GM12878 (cell line): ENCODE measurements at places on chromosomes 1 and 21. TPM values are rescaled to one million over a fixed set of nuclear protein-coding genes. Genes with fewer than 3 reads are reported as not detected.

LCA5L gene
- 0.19 TPM in 1 of 2 replicates, not detected in the other for total RNA-seq

DNA sequence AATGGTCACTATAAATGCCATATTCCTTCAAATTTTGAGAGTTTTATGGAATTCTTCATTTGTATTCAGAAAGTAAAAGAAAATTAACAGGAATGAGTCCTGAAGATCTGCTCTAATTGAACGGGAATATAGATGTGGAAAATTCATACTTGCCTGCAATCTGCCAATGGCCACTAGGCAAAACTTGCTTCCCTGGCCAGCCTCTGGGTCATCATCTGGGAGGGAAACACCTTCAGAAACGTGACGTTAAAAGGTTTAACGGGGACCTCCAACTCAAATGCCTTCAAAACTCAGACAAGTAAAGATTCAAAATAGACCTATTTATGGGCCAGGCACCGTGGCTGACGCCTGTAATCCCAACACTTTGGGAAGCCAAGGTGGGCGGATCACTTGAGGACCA lies 21.7 kb upstream of the CTSK start:
- no peaks in the 10 kb centered on the region for H3K4me1 ChIP-seq
- H3K4me3 ChIP-seq, result no peak overlapping the region
- no peaks in the 10 kb centered on the region for H3K27me3 ChIP-seq
- no peak for DNase-seq
- no peak overlapping the region for H3K27ac ChIP-seq

AGTRAP gene
- total RNA-seq, result 10.0 and 12.7 TPM in 2 replicates

- no peak overlapping the region for H3K4me3 ChIP-seq
- H3K36me3 ChIP-seq, result peaks cover 4% of the 10 kb centered on the region
- DNase-seq, result no peak
- H3K4me1 ChIP-seq, result no peaks in the 10 kb centered on the region
These were observed 8.5 kb downstream of the TMEM9 start for GRCh38 chr1:201145816-201146215.

SMCP gene
- not detected in 2 replicates for total RNA-seq

- H3K27ac ChIP-seq, result no peak overlapping the region
- H3K4me1 ChIP-seq, result no peaks in the 10 kb centered on the region
- H3K27me3 ChIP-seq, result no peaks in the 10 kb centered on the region
- H3K4me3 ChIP-seq, result no peak overlapping the region
These were observed 122.9 kb upstream of the KRTAP19-8 start for GRCh38 chr21:31161157-31161556.

DNA sequence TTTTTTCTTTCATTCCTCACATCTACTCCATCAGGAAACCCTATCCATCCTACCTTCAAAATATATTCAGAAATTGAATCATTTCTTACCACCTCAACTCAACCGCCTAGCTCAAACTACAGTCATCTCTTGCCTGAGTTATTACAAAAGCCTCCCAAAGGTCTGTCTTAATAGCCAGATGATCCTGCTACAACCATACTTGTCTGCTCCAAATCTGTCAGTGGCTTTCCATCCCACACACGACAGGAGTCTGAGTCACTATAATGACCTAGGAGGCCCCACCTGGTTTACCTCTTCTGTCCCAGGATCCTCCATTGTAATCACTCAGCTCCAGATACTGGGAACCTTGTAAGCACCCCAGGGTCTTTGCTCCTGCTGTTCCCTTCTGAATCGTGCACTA lies 37.1 kb upstream of the IL12RB2 start:
- no peak overlapping the region for H3K4me3 ChIP-seq
- H3K4me1 ChIP-seq, result no peaks in the 10 kb centered on the region
- no peaks in the 10 kb centered on the region for H3K27me3 ChIP-seq
- H3K27ac ChIP-seq, result no peak overlapping the region
- no peaks in the 10 kb centered on the region for H3K36me3 ChIP-seq

DNA sequence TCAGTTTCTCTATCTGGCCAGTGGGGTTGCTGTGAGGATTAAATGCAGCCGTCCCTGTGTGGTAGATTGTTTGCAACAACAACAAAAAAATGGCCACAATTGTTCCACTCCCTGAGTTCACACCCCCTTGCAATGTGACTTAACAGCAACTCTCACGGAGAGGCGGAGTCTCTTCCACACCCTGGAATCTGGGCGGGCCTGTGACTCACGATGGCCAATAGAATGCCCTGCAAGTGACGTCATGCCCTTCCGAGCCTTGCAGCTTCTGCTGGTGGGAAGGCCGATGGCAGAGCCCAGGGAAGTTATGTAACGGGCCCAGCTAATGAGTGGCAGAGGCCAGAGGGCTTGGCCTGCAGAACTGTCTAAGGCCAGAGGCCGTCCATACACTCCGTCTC lies 87.9 kb downstream of the RIPK4 start:
- H3K4me3 ChIP-seq, result no peak overlapping the region
- no peaks in the 10 kb centered on the region for H3K27me3 ChIP-seq
- no peaks in the 10 kb centered on the region for H3K36me3 ChIP-seq
- no peaks in the 10 kb centered on the region for H3K4me1 ChIP-seq

MOB3C gene
- 9.9 and 11.4 TPM in 2 replicates for total RNA-seq

SPRR4 gene
- total RNA-seq, result not detected in 2 replicates

LDLRAD1 gene
- not detected in 2 replicates for total RNA-seq

- H3K27ac ChIP-seq, result no peak overlapping the region
- DNase-seq, result no peak
- H3K36me3 ChIP-seq, result no peaks in the 10 kb centered on the region
- H3K27me3 ChIP-seq, result no peaks in the 10 kb centered on the region
- no peak overlapping the region for H3K4me3 ChIP-seq
- no peaks in the 10 kb centered on the region for H3K4me1 ChIP-seq
These were observed 17.6 kb upstream of the GBP2 start for GRCh38 chr1:89143484-89143883.

TMIGD3 gene
- 0.13 TPM in 1 of 2 replicates, not detected in the other for total RNA-seq

DNA sequence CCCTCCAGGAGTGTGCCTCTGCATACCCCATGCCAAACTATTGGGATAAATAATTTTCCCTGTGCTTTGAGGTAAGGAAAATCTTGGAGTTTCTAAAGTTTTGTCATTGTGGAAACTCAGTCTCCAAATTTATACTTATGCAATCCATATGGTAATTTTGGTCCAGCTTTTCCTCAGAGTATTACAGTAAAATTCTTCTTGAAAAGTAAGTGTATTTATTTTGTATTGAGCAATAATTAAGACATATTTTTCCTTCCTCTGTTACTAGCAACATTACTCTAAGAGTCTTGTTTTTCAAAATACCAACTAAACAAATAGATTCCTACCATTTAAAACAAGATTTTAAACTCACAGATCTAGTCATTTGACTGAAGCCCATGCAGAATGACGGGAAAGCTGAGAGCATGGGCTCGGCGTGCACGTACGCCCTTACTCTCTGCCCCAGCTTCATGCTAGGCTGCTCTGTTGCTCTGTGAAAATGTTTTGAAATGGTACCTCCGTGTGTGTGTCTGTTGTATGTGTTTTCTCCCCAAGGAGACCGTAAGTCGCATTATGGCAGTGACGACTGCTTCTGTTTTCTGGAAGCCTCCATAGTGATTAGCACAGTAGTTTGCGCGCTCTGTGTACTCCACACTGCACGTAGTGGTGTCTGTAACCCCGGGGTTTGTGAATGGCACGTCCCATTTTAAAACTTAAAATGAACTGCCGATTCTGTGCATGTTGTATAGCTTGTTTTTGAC lies 165.3 kb downstream of the SDCCAG8 start:
- no peaks in the 10 kb centered on the region for H3K27me3 ChIP-seq
- DNase-seq, result no peak
- H3K36me3 ChIP-seq, result no peaks in the 10 kb centered on the region; the same call in 1 of the 2 replicates

DNA sequence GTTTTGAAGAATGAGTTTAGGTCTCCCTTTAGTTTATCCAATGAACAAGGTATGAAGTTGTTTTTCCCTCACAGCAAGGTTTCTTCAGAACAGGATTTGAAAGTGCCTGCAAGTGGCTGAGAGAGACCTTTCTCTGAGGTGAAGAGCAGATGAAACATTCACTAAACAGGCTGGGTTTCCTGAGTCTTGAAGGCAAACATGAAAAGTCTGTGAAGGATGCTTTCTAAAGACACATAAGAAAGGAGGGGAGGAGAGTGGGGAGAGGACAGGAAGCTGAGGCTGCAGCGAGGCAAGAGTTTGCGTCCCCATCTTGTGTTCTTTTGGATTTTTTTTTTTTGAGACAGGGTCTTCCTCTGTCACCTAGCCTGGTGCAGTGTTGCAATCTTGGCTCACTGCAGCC lies 95.7 kb upstream of the SIM2 start:
- no peaks in the 10 kb centered on the region for H3K4me1 ChIP-seq
- H3K27ac ChIP-seq, result no peak overlapping the region
- no peaks in the 10 kb centered on the region for H3K36me3 ChIP-seq
- DNase-seq, result no peak

USH2A gene
- total RNA-seq, result not detected in 2 replicates

GRCh38 chr1:169872906-169873305 lies 20.8 kb downstream of the SCYL3 start:
- H3K27ac ChIP-seq, result no peak overlapping the region
- peaks cover 17% of the 10 kb centered on the region for H3K36me3 ChIP-seq
- H3K27me3 ChIP-seq, result no peaks in the 10 kb centered on the region
- no peaks in the 10 kb centered on the region for H3K4me1 ChIP-seq
- no peak overlapping the region for H3K4me3 ChIP-seq

CELA3B gene
- total RNA-seq, result 4.1 and 6.4 TPM in 2 replicates

DNA sequence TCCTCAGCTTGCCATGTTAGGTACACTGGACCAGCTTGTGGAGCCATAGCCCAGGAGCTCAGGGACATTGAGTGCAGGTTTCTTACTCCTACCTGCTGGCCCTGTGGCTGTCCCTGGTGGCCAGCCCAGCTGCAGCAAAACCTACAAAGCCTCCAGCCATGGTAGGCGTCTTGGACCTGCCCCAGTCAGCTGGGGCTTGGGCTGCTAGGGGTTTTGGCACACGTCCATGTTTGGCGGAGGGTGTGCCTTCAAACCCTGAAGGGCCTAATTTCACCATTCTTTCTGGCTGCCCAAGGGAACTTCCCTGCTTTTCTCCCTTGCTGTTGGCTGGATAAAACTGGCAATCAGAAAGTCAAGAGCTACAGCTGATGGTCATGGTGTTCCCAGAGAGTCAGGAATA lies 25.4 kb downstream of the HMGCS2 start:
- no peak overlapping the region for H3K4me3 ChIP-seq
- no peaks in the 10 kb centered on the region for H3K36me3 ChIP-seq
- DNase-seq, result no peak
- H3K4me1 ChIP-seq, result no peaks in the 10 kb centered on the region

- DNase-seq, result no peak
- H3K27me3 ChIP-seq, result no peaks in the 10 kb centered on the region
- no peak overlapping the region for H3K4me3 ChIP-seq
- no peaks in the 10 kb centered on the region for H3K36me3 ChIP-seq
- no peak overlapping the region for H3K27ac ChIP-seq
- peaks cover 12% of the 10 kb centered on the region for H3K4me1 ChIP-seq
These were observed 241.4 kb downstream of the TOMM20 start for GRCh38 chr1:234887016-234887900.

DNA sequence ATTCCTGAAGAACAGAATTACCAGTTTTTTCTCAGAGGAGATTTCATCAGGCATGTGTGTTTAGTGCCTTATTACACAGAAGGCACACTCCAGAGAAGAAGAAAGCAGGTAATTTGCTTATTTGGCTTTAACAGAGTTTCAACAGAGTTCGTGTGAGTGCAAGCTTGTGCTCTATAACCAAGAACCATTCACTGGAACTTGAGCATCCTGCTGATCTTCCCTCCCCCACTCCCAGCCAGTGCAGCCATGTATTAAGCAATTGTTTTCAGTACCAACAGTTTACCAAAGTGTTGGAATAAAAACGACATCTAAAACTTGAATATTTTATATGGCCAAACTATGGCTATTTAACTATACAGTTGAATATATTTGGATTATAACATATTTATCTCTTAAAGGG lies 4.3 kb downstream of the MGST3 start:
- H3K27me3 ChIP-seq, result no peaks in the 10 kb centered on the region
- H3K4me3 ChIP-seq, result no peak overlapping the region; the same call in 1 of the 2 replicates
- H3K27ac ChIP-seq, result no peak overlapping the region
- H3K36me3 ChIP-seq, result no peaks in the 10 kb centered on the region

DNA sequence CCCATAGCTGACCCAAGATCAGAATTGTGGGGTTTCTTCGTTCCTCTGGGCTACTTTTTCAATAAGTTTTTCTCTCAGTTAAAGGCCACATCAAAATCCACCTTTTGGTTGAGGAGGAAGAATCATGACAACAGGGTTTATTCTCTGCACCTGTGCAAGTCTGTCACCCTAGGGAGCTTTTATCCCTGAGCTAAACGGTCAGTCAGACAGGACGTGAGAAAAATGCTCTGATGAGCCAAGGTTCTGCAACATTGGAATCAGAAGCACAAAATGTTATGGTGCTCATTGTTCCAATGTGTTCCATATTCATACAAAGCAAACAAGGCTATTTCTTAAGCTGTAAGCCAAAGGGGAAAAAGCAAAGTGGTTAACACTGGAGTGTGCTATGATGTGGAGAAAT lies 7.4 kb upstream of the ERICH3 start:
- H3K4me1 ChIP-seq, result peaks cover 13% of the 10 kb centered on the region
- H3K27me3 ChIP-seq, result no peaks in the 10 kb centered on the region
- H3K4me3 ChIP-seq, result no peak overlapping the region
- no peaks in the 10 kb centered on the region for H3K36me3 ChIP-seq
- DNase-seq, result peak; percentile 13

- no peak overlapping the region for H3K27ac ChIP-seq
- no peaks in the 10 kb centered on the region; the same call in none of the 2 replicates for H3K4me1 ChIP-seq
- H3K36me3 ChIP-seq, result no peaks in the 10 kb centered on the region
- no peak overlapping the region for H3K4me3 ChIP-seq
- no peak for DNase-seq
These were observed 64.6 kb downstream of the RHBG start for GRCh38 chr1:156433602-156434001.

DNA sequence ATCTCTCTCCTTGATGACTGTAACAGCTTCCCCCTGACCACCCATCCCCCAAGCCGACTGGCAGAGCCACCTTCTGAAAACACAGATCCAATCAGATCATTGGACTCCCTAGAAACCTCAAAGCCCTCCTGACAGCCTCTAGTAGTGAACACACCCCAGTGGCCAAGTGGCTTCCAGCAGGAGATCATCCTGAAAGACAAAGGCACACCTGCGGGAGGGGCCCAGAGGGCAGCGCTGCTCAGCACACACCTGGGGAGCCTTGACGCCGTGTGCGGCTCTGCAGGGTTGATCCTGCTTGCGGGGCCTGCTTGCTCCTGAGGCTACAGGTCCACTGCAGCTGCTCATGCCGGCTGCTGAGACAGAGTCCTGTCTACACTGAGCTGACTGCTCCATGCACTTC lies 41.5 kb downstream of the SLC66A1 start:
- no peak for DNase-seq
- H3K27me3 ChIP-seq, result no peaks in the 10 kb centered on the region
- no peak overlapping the region for H3K4me3 ChIP-seq
- no peak overlapping the region for H3K27ac ChIP-seq
- peaks cover 23% of the 10 kb centered on the region for H3K36me3 ChIP-seq
- H3K4me1 ChIP-seq, result no peaks in the 10 kb centered on the region
